ENCODE measurements at places on chromosomes 7 and 10.

GRCh38 chr7:68433462-68434070 is 1164.7 kb upstream of the AUTS2 start:
- no peaks in the 10 kb centered on the region for H3K4me1 ChIP-seq
- H3K36me3 ChIP-seq, result no peaks in the 10 kb centered on the region
- no peak overlapping the region for H3K4me3 ChIP-seq
- H3K27ac ChIP-seq, result no peak overlapping the region
- H3K27me3 ChIP-seq, result no peaks in the 10 kb centered on the region

DNA sequence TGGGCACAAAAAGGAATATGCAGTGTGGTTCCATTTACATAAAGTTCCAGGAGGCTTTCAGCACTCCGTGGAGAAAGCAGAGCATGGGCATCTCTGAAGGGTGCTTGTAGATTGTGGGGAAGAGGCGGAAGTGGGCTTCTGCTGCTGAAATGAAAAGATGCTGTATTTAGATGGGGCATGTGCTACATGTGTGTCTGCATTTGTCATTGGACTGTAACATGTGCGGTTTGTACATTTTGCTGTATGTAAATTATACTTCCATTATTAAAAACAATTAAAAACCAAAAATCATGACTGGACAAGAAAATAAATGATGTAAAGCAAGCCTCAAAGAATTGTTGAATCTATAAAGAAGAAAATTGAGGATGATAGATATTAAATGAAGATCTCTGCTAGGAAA is 334.0 kb downstream of the WDR37 start:
- no peak overlapping the region for H3K27ac ChIP-seq
- no peak for DNase-seq
- peaks cover 12% of the 10 kb centered on the region for H3K27me3 ChIP-seq
- H3K4me3 ChIP-seq, result no peak overlapping the region
- no peaks in the 10 kb centered on the region for H3K4me1 ChIP-seq
- no peaks in the 10 kb centered on the region for H3K36me3 ChIP-seq

GRCh38 chr7:46580766-46581165 is 659.7 kb upstream of the IGFBP3 start:
- DNase-seq, result no peak
- H3K4me1 ChIP-seq, result no peaks in the 10 kb centered on the region
- no peaks in the 10 kb centered on the region for H3K36me3 ChIP-seq
- no peak overlapping the region for H3K27ac ChIP-seq
- H3K4me3 ChIP-seq, result no peak overlapping the region
- H3K27me3 ChIP-seq, result no peaks in the 10 kb centered on the region

- DNase-seq, result no peak
- no peak overlapping the region for H3K4me3 ChIP-seq
- no peaks in the 10 kb centered on the region for H3K36me3 ChIP-seq
- no peaks in the 10 kb centered on the region for H3K27me3 ChIP-seq
- no peak overlapping the region for H3K27ac ChIP-seq
- H3K4me1 ChIP-seq, result no peaks in the 10 kb centered on the region
Measured at GRCh38 chr10:34006471-34006870, 672.0 kb upstream of the NRP1 start.

- H3K27me3 ChIP-seq, result no peaks in the 10 kb centered on the region
- no peak overlapping the region for H3K27ac ChIP-seq
- H3K36me3 ChIP-seq, result no peaks in the 10 kb centered on the region
- DNase-seq, result no peak
Measured at GRCh38 chr10:26997610-26998009, 102.7 kb downstream of the ANKRD26 start.

DNA sequence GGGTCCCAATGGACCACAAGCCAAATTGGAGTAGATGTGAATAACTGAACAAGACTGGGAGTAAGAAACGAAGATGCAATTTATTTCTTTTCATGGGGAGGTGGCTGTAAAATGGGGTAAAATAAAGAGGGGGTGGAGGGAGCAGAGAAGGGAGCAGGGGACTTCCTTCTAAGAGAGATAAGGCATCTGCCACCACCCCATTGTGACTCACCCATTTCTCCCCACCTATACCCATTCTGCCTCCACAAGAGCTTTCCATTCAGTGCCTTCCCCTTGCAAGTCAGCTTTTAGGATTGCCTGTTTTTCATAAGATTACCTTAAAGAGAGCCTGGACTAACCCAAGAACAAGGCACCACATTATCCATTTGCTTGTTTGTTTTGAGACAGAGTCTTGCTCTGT is 87.1 kb upstream of the PAX2 start:
- no peaks in the 10 kb centered on the region for H3K36me3 ChIP-seq
- no peak overlapping the region for H3K27ac ChIP-seq
- H3K4me1 ChIP-seq, result peaks cover 24% of the 10 kb centered on the region
- peaks cover 95% of the 10 kb centered on the region for H3K27me3 ChIP-seq
- no peak overlapping the region for H3K4me3 ChIP-seq
- DNase-seq, result no peak

GRCh38 chr7:8379264-8379663 is 54.1 kb upstream of the NXPH1 start:
- no peaks in the 10 kb centered on the region for H3K36me3 ChIP-seq
- no peak overlapping the region for H3K4me3 ChIP-seq
- peaks cover 33% of the 10 kb centered on the region for H3K27me3 ChIP-seq
- H3K27ac ChIP-seq, result no peak overlapping the region

Data from central memory CD8-positive, alpha-beta T cell (primary cell).